ENCODE measurements at places on chromosomes 4 and X. TPM values are rescaled to one million over a fixed set of nuclear protein-coding genes. Genes with fewer than 3 reads are reported as not detected.

The ETDB gene
- not detected for total RNA-seq

The CCNI gene
- 359 TPM for total RNA-seq

The TKTL1 gene
- total RNA-seq: 8.1 TPM

The EDA2R gene
- total RNA-seq: not detected

The LDB2 gene
- total RNA-seq: not detected

The VSIG1 gene
- 31.8 TPM for total RNA-seq

The FAM47E gene
- 1.0 TPM for total RNA-seq
